ENCODE measurements at places on chromosomes 5 and 9. TPM values are rescaled to one million over a fixed set of nuclear protein-coding genes. Genes with fewer than 3 reads are reported as not detected.

The PCDHGB6 gene
- 6.2 TPM for total RNA-seq

The ANKRD31 gene
- 0.14 TPM for total RNA-seq

The MARCHF3 gene
- total RNA-seq = 5.7 TPM

DNA sequence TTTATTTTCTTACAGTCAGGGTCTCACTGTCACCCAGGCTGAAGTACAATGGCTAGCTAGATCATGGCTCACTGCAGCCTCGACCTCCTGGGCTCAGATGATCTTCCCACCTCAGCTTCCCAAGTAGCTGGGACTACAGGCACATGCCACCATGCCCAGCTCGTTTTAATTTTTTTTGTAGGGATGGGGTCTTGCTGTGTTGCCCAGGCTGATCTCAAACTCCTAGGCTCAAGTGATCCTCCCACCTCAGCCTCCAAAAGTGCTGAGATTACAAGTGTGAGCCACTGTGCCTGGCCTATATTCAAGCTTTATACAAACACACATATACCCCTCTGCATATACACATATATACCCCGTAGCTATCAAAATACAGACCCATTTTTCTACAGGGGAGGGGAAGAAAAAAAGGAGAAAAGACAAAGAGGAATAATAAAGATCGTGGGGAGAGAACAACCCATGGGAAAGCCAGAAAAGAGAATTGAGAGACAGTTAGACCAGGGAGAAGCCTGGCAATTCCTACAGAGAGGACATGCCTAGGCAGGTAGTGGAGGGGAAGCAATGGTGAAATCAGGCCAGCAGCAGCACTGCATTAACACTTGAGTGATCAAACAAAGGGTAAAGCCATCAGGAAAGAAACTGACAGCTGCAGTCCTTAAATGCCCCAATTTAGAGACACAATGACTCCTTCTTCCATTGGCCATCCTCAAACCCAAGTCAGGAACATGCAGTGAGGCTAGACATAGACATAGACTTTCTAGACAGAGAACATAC, 102.7 kb downstream of the EFNA5 start:
- no peak overlapping the region for H3K27ac ChIP-seq
- H3K36me3 ChIP-seq = no peaks in the 10 kb centered on the region
- H3K4me3 ChIP-seq = no peak overlapping the region
- DNase-seq = no peak
- no peaks in the 10 kb centered on the region for H3K27me3 ChIP-seq
- H3K4me1 ChIP-seq = peaks cover 19% of the 10 kb centered on the region

DNA sequence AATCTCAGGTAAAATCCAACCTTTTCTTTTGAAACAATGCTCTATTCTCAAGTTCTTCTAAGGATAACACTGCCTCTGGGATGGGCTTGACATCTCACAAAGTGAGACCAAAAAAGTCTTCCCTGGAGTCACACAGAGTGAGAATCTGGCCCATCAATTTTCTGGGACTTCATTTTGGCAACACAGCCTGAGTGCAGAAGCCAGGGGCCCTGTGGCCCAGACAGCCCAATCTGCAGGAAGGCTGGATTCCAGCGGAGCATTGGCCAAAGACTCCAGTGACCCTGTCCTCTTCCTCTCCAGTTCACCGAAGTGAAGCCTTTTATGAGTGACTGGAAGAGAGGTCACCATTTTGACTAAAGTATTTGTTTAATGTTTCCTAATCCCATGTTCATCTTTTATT, 105.1 kb downstream of the PLK2 start:
- no peaks in the 10 kb centered on the region for H3K4me1 ChIP-seq
- DNase-seq = no peak
- H3K36me3 ChIP-seq = no peaks in the 10 kb centered on the region

DNA sequence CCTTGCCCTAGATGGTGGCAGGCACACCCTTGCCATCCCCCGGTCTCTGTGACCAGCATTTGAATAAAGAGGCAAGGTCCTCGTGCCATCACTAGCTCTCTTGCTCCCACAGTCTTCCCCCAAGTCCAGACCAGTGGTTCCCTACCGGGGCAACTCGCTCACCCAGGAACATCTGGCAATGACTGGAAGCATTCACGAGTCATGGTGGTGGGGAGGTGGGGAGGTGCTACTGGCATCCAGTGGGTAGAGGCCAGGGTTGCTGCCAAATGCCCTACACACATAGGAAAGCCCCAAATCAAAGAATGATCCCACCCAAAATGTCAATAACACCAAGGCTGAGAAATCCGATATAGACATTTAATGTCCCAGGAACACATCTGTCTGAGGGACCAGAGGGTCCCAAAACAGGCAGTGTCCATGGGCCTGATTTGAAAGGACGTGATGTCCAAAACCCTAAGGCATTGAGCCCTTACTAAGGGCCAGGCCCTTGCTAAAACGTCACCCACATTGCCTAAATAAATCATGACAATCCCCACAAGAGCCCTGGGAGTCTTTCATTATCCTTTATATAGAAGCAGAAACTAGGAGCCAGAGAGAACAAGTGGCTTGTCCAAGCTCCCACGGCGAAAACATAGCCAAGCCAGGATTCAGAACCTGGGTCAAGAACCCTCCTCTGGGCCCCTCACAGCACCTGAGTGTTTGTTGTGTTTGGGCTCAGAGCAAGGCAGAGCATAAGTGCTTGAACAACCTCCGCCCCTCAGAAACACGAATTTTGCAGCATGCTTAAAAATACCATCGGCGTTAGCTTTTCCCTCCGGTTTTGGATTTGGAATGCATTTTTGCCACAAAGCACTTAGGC, 119.3 kb upstream of the WWC1 start:
- peaks cover 18% of the 10 kb centered on the region for H3K4me1 ChIP-seq
- H3K27me3 ChIP-seq = no peaks in the 10 kb centered on the region
- H3K4me3 ChIP-seq = no peak overlapping the region
- H3K36me3 ChIP-seq = no peaks in the 10 kb centered on the region
- no peak overlapping the region for H3K27ac ChIP-seq
- DNase-seq = no peak

DNA sequence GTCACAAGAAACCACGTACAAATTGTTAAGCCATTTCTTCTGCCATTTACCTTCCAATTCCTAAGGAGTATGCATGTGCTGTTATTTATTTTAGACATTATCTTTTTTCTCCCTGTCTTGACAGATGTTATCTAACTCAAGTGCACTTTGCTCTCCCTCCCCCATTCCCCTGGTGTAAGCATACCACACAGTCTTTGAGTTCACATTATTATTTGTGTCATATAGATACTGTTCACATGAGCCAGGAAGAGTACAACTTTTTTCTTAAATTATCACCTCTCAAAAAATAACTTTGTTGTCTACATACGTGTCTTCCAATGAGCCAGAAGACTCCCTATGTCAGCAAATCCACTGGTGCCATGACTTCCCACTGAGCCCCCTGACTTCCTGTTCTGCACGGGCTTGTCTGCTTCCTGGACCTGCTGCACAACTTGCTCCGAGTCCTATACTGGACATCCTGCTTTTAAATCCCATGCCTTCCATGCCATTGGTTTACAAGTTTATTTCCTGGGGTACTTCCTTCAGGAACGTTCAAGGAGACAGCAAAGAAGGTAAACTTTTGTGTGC, 19.9 kb upstream of the FAM120A start:
- no peaks in the 10 kb centered on the region for H3K4me1 ChIP-seq
- DNase-seq = peak; percentile 23
- no peaks in the 10 kb centered on the region for H3K36me3 ChIP-seq
- no peaks in the 10 kb centered on the region for H3K27me3 ChIP-seq
- H3K27ac ChIP-seq = no peak overlapping the region

DNA sequence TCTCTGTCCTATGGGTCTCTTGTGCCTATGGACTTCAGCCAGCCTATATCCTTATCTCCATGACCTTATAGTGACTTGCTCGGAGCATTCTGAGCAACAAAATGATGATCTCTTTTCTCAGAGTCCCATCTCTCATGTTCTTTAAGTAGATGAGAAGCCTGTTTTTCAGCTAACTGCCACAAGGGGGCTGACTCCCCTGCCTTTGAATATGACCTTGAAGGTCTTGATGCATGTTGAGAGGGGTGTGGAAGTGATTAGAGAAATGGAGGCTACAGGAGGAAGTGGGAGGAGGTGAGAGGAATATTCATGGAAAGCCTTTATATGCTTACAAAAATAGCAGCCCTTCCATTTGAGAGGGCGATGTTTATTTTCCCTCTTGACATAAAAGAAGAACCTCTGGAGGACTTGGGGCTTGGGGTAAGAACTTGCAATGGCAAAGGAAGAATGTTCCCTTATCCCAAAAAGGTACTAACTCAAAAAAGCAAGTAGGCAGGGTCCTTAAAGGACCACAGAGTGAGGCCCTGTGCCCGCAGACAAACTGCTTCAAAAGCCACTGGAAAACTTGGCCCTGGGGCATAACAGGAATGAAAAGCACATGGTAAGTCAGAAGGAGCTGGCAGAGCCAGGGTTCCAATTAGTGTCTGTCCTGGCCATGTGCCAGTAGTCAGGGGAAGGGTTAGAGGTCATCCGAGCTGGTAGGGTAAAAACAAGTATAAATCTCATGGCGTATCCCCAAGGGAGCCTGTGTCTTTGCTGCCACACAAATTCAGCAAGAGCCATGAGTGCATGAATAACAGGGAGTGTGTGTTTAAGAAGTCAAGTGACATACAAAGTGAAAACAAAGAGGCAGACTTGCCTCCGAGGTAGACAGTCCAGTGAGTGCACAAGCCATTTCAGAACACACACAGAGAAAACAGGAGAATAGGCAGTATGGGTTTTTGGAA, 39.1 kb downstream of the FGD3 start:
- no peaks in the 10 kb centered on the region for H3K27me3 ChIP-seq
- H3K36me3 ChIP-seq = no peaks in the 10 kb centered on the region
- H3K4me1 ChIP-seq = no peaks in the 10 kb centered on the region
- no peak overlapping the region for H3K4me3 ChIP-seq
- no peak overlapping the region for H3K27ac ChIP-seq

DNA sequence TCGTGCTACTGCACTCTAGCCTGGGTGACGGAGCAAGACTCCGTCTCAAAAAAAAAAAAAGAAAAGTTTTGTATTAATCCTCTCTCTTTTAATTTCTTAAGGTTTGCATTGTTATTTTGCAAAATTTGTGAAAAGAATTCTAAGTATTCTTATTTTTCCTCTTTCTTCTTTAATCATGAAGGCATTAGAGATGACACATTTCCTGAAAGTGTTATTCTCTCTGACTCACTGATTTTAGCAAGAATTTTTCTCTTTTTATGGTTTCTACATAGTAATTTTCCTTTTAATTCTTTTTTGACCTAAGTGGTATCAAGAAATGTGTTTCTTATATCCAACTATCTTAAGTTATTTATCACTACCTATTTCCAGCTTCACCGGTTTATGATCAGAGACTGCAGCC, 78.0 kb downstream of the NSUN2 start:
- H3K36me3 ChIP-seq = no peaks in the 10 kb centered on the region
- no peak overlapping the region for H3K27ac ChIP-seq
- no peaks in the 10 kb centered on the region for H3K27me3 ChIP-seq
- no peaks in the 10 kb centered on the region for H3K4me1 ChIP-seq
- no peak for DNase-seq

Measured in stomach (tissue), 19 donors.